ENCODE measurements at places on chromosomes 13 and 19. TPM values are rescaled to one million over a fixed set of nuclear protein-coding genes. Genes with fewer than 3 reads are reported as not detected.

Gene EXOC3L2
- total RNA-seq, result 0.24 TPM

Gene C1QTNF9
- total RNA-seq, result not detected

Gene RDH8
- not detected for total RNA-seq

Gene CGB2
- total RNA-seq, result not detected

Gene HIF3A
- total RNA-seq, result 0.48 TPM

Gene CEACAM4
- total RNA-seq, result not detected

Gene CBLC
- 185 TPM for total RNA-seq

Gene ZNF763
- total RNA-seq, result 0.43 TPM

Gene OSCAR
- 1.1 TPM for total RNA-seq

Gene TPTE2
- total RNA-seq, result not detected

Gene VSTM2B
- total RNA-seq, result not detected

Gene FGF21
- not detected for total RNA-seq

Gene NLRP12
- total RNA-seq, result not detected

Gene CFD
- 8.9 TPM for total RNA-seq

Gene MISP
- 76.4 TPM for total RNA-seq

Gene DKKL1
- total RNA-seq, result under 0.01 TPM

Gene FOSB
- total RNA-seq, result 11.1 TPM

Gene STOML3
- not detected for total RNA-seq

Gene CSNK1A1L
- total RNA-seq, result not detected

Gene LRRC8E
- 19.0 TPM for total RNA-seq

Gene ADGRE1
- not detected for total RNA-seq

Gene LRRC4B
- total RNA-seq, result not detected

Gene CEBPG
- total RNA-seq, result 68.7 TPM

Gene PNMA8B
- total RNA-seq, result not detected

Gene RXFP2
- total RNA-seq, result not detected

Gene SPART
- total RNA-seq, result 48.2 TPM

Gene PLEKHF1
- 28.6 TPM for total RNA-seq

Gene ZNF83
- 86.3 TPM for total RNA-seq

Gene SLC17A7
- not detected for total RNA-seq

Gene ELSPBP1
- total RNA-seq, result not detected

Gene EBI3
- not detected for total RNA-seq

Gene FCAR
- total RNA-seq, result not detected

Gene SHANK1
- not detected for total RNA-seq

Gene ZNF135
- 1.5 TPM for total RNA-seq

Gene TMEM190
- 0.96 TPM for total RNA-seq

Gene ZIC2
- total RNA-seq, result not detected

Gene ZNF784
- 3.4 TPM for total RNA-seq

Gene NLRP11
- total RNA-seq, result not detected

Gene MIA
- total RNA-seq, result 0.24 TPM

Gene FFAR2
- 0.24 TPM for total RNA-seq

Gene F7
- not detected for total RNA-seq

Gene HSH2D
- 0.96 TPM for total RNA-seq

Gene ZNF571
- total RNA-seq, result 4.9 TPM

Gene HNRNPUL1
- 68.2 TPM for total RNA-seq

Gene CILP2
- total RNA-seq, result 0.24 TPM

Gene MATK
- not detected for total RNA-seq

Gene ZNF610
- 2.2 TPM for total RNA-seq

Gene DCLK1
- 2.2 TPM for total RNA-seq

Gene TYROBP
- not detected for total RNA-seq

Gene ZNF460
- total RNA-seq, result 97.6 TPM

Gene GPR12
- total RNA-seq, result not detected

Gene CEACAM3
- not detected for total RNA-seq

Gene ZNF296
- total RNA-seq, result 0.48 TPM

Gene ZNF653
- total RNA-seq, result 6.6 TPM

Gene LRP3
- 17.3 TPM for total RNA-seq

Gene FFAR3
- not detected for total RNA-seq

Gene PEG3
- 0.48 TPM for total RNA-seq

Data from tracheal epithelial cell (primary cell).